ENCODE measurements at places on chromosomes 1 and 21.

DNA sequence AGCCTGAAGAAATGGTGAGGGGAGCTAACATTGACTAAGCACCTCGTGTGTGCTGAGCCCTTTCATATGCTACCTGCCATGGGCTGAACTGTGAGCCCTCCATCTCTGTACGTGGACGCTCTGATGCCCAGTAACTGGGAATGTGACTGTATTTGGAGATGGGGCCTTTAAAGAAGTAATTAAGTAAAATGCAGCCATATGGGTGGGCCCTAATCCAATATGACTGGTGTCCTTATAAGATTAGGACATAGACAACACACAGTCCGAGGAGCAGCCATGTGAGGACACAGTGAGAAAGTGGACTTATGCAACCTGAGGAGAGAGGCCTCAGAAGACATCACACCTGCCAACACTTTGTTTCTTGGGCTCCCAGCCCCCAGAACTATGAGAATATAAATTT, 92.7 kb upstream of the ATP1B1 start:
- no peak for DNase-seq

GRCh38 chr1:10679496-10680220, 116.8 kb downstream of the CASZ1 start:
- peak; percentile 24 for DNase-seq

- DNase-seq: no peak
Measured at GRCh38 chr1:203181586-203182386, 4.7 kb downstream of the CHI3L1 start.

DNA sequence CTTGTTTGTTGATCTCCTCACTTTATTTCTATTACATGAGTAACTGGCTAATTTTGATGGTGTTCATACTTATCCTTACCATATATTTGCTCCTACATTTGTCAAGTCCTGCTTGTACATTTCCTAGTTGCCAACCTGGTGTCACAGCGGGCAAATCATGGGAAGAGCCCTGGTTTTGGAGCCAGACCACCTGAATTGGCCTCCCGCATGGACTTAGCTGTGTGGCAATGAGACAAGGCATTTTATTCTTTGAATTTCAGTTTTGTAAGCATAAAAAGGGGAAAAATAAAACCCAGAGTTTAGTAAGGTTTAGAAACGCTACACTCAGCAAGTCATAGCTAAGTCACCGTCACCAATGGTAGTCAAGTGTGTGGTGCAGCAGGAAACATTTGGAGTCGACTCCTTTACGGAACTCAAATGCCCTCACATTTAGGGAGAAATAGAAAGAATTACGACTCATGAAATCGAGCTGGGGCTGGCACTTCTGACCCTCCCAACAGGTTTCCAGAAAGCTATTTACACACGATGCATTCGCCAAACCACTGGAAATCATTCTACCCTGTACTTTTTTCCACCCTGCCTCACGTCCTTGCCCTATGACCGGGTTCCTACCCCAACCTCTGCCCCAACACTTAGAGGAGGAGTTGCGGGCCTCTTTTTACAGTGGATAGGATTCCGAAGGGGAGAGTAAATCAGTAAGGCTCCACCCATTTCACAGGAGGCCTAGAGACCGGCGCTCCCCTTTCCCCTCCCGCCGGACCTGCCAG, 492 bp upstream of the PGM1 start:
- no peak for DNase-seq

DNA sequence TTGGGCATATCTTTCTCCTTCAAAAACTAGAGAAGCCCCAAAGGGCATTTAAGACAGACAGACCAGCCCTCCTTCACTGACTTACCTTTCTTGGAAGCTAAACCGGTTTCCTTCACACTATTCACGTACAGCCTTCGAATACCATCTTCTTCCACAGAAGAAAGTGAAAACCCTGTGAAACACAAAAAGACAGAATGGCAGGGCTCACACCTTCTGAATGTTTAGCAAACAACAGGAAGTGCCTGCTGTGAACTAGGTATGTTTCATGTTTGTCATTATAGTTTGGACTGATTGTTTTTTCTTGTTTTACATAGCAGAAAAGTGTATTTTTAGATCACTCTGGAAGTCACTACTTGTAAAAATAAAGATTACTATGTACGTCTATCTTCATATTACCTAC, 148.6 kb upstream of the KRTAP19-8 start:
- DNase-seq: peak; percentile 61

DNA sequence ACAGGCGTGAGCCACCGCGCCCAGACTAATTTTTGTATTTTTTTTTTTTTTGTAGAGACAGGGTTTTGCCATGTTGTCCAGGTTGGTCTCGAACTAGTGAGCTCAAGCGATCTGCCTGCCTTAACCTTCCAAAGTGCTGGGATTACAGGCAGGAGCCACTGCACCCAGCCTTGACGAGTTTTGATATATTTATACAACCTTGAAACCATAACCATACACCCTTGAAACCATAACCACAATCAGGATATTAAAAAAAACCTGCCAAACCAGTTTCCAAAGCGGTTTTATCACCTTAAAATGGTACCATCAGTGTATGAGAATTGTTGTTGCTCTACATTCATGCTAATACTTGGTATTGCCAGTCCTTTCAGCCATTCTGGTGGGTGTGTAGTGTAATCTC, 3.7 kb upstream of the PHACTR4 start:
- DNase-seq: no peak

GRCh38 chr1:11453742-11454491, 25.0 kb upstream of the DISP3 start:
- no peak for DNase-seq

- no peak for DNase-seq
Measured at GRCh38 chr1:242081446-242081845, 82.5 kb upstream of the MAP1LC3C start.

DNA sequence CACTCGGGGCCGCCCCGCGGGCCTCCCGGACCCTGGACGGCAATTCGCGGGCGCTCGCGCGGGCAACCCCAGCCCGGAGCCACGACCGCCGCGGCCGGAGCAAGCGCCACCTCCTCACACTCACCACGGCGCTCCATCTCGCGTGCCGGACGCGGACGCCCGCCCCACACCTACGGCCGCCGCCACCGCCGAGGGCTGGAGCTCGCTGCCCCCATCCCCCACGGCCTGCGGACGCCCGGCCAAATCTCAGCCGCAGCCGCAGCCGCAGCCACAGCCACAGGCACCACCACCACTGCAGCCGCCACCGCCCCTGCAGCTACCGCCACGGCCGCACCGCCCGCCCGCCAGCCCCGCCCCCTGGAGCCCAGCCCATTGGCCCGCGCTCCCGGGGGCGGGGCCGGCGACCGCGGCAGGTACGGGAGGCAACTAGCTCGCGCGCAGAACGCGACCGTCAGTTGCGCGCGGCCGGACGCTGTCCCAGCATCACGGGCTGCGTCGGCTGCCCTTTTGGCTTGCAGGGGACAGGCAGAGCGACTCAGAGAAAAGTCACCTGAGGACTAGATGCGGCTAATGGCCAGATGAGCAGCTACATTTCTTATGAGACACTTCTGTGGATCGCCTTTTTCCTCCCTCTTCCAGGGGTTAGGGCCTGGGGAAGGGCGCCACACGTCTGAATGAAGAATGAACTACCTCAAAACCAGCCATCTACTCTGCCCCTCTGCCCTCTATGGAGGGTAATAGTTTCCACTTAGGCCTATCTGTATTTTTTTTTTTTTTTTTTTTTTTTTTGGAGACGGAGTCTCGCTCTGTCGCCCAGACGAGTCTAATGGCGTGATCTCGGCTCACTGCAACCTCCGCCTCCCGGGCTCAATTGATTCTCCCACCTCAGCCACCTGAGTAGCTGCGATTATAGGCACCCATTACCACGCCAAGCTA, at the start of gene ARHGAP29:
Gene ARHGAP29, minus strand, starts transcription at position 294 of the 936 bp plus-strand sequence. CDS start 5,973 bp downstream, outside the sequence.
- DNase-seq: peak; percentile 37

All from thymus (tissue), 14 donors.